ENCODE measurements at places on chromosomes 5 and 9. TPM values are rescaled to one million over a fixed set of nuclear protein-coding genes. Genes with fewer than 3 reads are reported as not detected.

GRCh38 chr9:1083325-1083913 lies 33.3 kb downstream of the DMRT2 start:
- H3K27ac ChIP-seq: no peak overlapping the region
- DNase-seq: no peak
- no peaks in the 10 kb centered on the region for H3K36me3 ChIP-seq

DNA sequence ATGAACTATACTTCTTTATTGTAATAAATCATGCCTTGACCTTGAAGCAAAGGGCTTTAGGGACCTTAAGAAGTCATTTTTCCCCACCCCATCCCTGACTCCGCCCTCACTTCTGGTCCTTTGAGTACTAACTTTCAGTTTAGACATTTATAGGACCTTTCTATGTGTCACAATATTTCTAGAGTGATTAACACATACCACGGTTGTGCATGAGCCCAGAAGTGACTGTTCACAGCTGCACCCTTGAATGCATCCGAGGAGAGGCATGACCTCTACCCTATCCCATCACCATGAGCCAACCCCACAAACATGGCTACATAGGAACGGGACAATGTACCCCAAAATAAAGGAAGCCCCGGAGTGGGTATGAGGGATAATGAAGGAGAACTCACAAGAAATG lies 160.3 kb downstream of the HSD17B3 start:
- no peak overlapping the region for H3K4me3 ChIP-seq
- no peak overlapping the region for H3K27ac ChIP-seq
- peak; percentile 7 for DNase-seq

DNA sequence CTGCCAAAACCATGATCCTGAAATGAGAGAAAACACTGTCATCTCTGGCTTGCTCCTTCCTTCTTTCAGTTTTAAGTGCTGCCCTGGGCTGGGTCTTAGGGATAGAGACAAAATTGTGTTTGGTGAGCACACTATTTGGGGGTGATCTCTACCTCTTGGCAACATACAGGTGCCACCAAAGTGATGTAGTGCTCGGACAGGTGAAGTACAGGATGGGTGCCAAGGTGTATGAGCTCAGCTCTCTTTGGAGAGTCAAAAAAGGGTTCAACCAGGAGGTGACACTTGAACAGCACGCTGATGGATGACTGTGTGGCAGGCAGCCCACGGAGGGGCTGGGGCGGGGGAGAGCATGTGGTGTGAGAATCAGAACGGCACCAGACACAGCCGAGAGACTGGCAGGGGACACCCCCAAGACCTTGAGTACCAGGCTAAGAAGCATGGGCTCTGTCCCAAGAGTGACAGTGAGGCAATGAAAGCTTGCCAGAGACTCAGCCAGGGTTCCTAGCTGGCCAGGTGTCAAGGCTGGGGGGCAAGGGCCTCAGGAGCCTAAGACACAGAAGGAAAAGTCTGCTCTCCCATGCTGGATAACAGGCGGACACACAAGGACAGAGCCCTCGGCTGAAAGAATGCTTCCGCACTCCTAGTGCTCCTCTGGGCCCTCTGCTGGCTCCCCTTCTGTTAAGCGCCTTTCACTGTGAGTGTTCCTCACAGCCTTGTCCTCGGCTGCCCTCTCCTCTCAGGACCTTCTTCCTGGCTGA lies 2.5 kb downstream of the NHP2 start:
- no peak overlapping the region for H3K4me3 ChIP-seq
- H3K27me3 ChIP-seq: no peaks in the 10 kb centered on the region
- no peak for DNase-seq
- no peak overlapping the region for H3K27ac ChIP-seq
- peaks cover 43% of the 10 kb centered on the region for H3K36me3 ChIP-seq

GRCh38 chr9:119838210-119838609 lies 469.0 kb upstream of the BRINP1 start:
- H3K36me3 ChIP-seq: no peaks in the 10 kb centered on the region
- H3K27me3 ChIP-seq: no peaks in the 10 kb centered on the region
- no peak for DNase-seq
- H3K4me3 ChIP-seq: no peak overlapping the region
- H3K4me1 ChIP-seq: no peaks in the 10 kb centered on the region

DNA sequence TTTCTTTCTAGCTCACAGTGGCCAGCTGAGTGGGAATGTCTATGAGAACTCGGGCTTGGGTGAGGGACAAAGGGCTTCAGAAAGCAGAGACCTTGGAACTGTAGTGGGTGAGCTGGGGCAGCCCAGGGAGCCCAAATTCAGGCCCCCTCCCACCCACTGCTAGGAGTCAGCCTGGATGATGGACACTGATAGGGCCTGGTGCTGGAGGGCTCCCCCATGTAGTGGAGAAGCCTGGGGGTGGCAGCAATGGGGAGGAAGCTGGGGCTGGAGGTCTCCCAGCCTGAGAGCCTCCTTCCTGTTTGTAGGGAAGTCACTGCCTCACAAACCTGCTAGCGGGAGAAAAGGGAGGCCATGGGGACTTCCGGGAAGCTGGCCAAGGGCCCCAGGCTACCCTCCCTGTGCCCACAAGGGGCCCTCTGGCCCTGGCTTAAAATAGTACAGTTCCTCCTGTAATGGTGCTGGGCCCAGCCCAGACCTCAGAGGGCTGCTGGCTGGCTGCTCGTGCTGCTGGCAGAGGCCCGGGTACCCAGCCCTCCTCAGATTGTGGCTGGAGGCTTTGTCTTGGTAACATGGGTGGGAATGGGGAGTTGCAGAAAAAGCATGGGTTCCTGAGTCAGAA lies 6.3 kb upstream of the NR5A1 start:
- peaks cover 50% of the 10 kb centered on the region for H3K27me3 ChIP-seq
- H3K4me3 ChIP-seq: no peak overlapping the region
- no peak overlapping the region for H3K27ac ChIP-seq
- H3K4me1 ChIP-seq: no peaks in the 10 kb centered on the region
- H3K36me3 ChIP-seq: no peaks in the 10 kb centered on the region

GRCh38 chr9:78986446-78986845 lies 585.3 kb upstream of the TLE4 start:
- H3K36me3 ChIP-seq: no peaks in the 10 kb centered on the region
- DNase-seq: no peak
- no peak overlapping the region for H3K4me3 ChIP-seq
- H3K4me1 ChIP-seq: peaks cover 5% of the 10 kb centered on the region
- no peak overlapping the region for H3K27ac ChIP-seq
- H3K27me3 ChIP-seq: no peaks in the 10 kb centered on the region

GRCh38 chr5:61254969-61255555 lies 77.0 kb upstream of the ZSWIM6 start:
- H3K27me3 ChIP-seq: no peaks in the 10 kb centered on the region
- no peak for DNase-seq
- no peaks in the 10 kb centered on the region for H3K4me1 ChIP-seq
- no peak overlapping the region for H3K27ac ChIP-seq

GRCh38 chr9:105416840-105417239 lies 31.0 kb upstream of the FSD1L start:
- no peak overlapping the region for H3K4me3 ChIP-seq
- peaks cover 6% of the 10 kb centered on the region for H3K4me1 ChIP-seq
- H3K27me3 ChIP-seq: no peaks in the 10 kb centered on the region
- no peak for DNase-seq
- no peak overlapping the region for H3K27ac ChIP-seq

GRCh38 chr5:134088291-134088690 lies 26.2 kb upstream of the TCF7 start:
- DNase-seq: no peak
- H3K4me1 ChIP-seq: peaks cover 2% of the 10 kb centered on the region
- no peak overlapping the region for H3K4me3 ChIP-seq
- peaks cover 40% of the 10 kb centered on the region for H3K27me3 ChIP-seq

DNA sequence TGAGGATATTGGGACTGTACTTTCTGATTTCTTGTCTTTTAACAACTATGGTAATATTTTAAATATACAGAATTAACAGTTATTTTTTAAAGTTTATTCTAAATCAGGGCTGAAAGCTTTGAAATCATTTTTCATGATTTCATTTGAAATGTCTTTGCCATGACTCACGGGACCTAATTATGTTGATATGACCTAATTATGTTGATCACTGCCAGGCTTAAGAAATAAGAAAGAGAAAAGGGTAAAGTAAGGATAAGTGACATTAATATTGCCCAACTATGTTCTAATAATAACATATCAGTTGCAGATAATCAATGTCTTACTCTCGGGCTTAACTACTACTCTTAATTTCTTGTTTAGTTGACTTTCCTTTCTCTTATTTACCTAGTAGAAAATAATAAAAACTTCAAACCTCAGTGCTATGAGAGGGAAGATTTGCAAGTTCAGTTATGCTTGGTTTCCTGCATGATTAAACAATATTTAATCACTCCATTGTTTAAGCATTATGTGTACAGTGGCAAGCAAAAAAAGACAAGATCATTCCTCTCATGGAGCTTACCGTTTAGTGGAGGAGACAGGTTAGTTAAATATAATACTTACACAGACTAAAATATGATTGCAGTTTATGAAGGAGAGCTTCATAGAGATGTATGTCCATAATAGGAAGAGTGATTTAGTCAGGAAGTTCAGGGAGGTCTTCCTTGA lies 67.0 kb upstream of the EIF4EBP3 start:
- H3K27ac ChIP-seq: no peak overlapping the region
- H3K27me3 ChIP-seq: no peaks in the 10 kb centered on the region
- H3K36me3 ChIP-seq: peaks cover 5% of the 10 kb centered on the region
- DNase-seq: peak; percentile 4

DNA sequence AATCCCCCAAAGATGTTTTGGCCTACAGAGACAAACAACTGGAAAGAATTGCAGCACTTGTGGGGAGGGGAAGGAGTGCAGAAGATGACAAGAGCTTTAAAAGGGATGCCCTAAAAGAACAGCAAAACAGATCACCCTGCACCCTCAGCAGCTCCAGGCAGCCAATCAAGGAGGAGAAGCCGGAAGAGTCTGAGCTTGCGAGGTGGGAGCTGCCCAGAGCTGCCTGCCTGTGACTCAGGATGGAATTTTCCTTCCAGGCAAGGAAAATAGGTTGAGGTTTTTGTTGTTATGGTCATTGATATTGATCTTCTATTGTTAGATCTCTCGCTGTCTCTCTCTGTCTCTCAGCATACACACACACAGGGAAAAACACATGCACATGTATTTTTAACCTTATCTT lies 70.3 kb upstream of the MAP1B start:
- no peaks in the 10 kb centered on the region for H3K4me1 ChIP-seq
- peaks cover 38% of the 10 kb centered on the region for H3K27me3 ChIP-seq
- no peak overlapping the region for H3K4me3 ChIP-seq
- H3K27ac ChIP-seq: no peak overlapping the region

- no peak overlapping the region for H3K27ac ChIP-seq
- peaks cover 37% of the 10 kb centered on the region for H3K4me1 ChIP-seq
- H3K36me3 ChIP-seq: no peaks in the 10 kb centered on the region
- H3K27me3 ChIP-seq: no peaks in the 10 kb centered on the region
- H3K4me3 ChIP-seq: no peak overlapping the region
Measured at GRCh38 chr9:35910613-35911359, 1.5 kb downstream of the SPAAR start.

- H3K36me3 ChIP-seq: no peaks in the 10 kb centered on the region
- no peaks in the 10 kb centered on the region for H3K27me3 ChIP-seq
- DNase-seq: no peak
- no peak overlapping the region for H3K27ac ChIP-seq
- H3K4me3 ChIP-seq: no peak overlapping the region
Measured at GRCh38 chr9:93253633-93254032, 69.7 kb downstream of the WNK2 start.

Gene ZNF79
- 13.9 TPM for total RNA-seq

Gene PCDHGA2
- 3.4 TPM for total RNA-seq

Gene KCTD16
- 1.4 TPM for total RNA-seq

Gene HSD17B4
- 154 TPM for total RNA-seq

Gene OTP
- not detected for total RNA-seq

Gene SPATA6L
- 0.28 TPM for total RNA-seq

Gene EPB41L4B
- total RNA-seq: 0.54 TPM
